ENCODE measurements at places on chromosomes 12 and 14.

DNA sequence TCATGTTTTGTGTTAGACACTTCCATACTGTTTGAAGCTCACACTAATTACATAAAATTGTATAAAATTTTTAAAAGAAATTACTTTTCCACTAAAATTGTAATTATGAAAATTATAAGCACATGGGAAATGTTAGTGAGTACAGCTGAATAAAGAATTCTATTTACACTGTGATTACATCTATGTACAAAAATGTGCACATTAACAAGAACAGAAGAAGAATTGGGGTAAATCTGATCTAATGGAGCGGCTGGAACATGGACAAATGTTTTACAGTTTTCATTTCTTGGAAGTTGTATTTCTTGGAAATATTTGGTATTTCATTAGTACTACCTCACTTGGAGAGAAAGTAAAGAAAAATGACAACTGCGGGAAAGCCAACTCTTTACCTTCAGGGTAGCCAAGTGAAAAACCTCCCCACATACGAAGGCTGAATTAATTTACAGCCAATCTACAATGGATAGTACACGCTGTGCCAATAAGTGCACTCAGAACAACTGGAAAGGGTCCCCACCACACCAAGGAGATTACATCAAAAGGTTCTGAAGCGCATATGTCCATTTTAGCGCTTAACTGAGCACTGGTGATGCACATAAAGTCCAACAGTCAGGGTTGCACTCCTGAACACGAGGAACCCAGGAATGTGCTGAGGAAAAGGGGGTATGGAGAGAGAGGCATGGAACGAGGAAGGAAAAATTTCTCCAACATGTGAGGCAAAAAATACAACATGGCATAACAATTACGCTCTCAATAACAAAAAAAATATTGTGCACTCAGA lies 17.5 kb downstream of the MED13L start:
- DNase-seq, result no peak

GRCh38 chr14:32383364-32384009 lies 54.4 kb downstream of the AKAP6 start:
- no peak for DNase-seq

DNA sequence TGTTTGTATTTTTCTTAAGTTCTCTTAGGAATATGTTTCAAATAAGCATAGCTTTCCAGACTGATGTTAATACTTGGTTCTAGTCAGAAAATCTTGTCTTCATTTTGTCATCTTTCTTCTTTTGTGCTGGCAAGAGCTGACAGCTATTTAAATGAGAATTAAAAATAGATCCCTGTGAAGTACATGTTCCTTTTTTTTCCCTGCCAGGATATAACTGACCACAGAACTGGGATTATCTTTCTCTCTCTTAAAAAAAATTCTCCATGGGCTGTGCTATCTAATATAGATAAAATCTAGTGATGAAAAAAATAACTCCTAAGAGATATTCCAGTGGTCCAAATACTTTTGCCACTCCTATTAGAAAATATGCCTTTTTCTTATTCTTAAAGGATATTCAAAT lies 163.4 kb downstream of the AKAP6 start:
- DNase-seq, result no peak

DNA sequence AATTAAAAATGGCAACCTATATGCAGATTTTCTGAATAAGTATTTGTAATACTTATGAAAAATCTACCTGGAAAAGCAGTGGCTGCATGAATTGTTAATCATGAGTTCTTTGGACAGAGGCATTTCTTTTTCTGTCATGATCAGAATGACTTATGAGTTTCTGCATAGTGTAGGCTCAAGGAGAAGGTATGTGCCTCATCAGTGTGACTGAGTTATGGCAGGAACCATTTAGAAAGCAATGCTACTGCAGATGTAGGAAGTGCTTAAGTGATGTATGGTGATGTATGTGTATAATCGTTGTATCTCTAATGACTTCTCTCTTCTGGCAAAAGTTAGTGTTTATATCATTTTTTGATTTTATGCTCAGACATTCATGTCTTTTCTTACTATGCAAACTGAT lies 816.4 kb upstream of the FBXO33 start:
- no peak for DNase-seq

- no peak for DNase-seq
Measured at GRCh38 chr14:94458558-94459205, 6.1 kb upstream of the SERPINA11 start.

DNA sequence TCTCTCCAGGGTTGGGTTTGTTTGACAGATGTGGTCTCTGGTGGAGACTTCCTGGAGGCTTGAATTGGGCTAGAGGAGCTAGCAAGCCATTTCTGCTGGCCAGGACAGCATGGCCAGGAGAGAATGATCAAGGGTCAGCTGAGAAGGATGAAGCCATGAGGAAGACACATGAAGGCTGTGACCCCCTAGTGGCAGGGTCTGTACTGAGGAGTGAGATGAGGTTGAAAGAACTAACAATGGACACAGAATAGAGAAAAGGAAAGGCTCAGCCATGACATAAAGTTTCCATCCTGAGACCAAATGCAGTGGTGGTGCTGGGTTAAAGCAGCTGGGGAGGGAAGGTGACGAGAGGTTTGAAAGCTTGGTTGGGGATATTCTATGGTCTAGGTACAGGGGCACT lies 89.9 kb downstream of the NT5DC3 start:
- no peak for DNase-seq

- no peak for DNase-seq
Measured at GRCh38 chr14:92850492-92850891, 56.4 kb downstream of the GOLGA5 start.

- DNase-seq, result peak; percentile 80
Measured at GRCh38 chr12:3604286-3604685, 113.3 kb downstream of the PRMT8 start.

DNA sequence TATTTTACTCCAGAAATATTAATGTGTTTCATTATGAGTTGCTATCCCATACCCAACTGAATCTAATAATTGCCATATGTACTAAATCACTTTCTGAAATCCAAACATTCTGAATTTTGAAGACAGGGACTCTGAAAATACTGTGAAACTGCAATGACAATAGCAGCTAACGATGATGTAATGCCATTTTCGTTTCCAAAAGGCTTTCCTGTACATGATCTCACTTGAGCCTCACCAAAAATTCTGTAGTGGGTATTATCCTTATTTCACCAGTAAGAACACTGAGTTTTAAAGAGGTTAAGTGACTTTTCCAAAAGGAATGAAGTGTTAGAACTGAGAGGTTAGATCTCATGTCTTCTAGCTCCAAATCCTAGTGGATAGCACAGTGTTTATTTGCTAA lies 133.3 kb downstream of the FLRT2 start:
- no peak for DNase-seq

DNA sequence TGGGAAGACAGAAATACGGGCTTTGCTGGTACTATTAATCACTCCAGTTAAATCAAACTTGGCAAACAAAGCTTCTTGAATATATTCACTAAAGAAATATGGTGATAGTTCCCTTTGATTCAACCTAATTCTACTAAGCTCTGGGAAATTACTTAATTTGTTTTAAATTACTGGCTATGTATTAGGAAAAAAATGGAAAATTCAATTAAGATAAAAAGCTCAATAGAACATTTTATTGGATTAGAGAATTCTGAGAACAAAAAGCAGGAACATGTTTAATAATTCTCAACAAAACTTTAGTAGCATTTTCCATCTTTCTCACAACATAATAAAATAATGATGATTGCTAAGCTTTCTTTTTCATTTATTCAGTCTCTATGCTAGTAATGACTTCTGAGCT lies 30.2 kb downstream of the BDKRB1 start:
- DNase-seq, result no peak

DNA sequence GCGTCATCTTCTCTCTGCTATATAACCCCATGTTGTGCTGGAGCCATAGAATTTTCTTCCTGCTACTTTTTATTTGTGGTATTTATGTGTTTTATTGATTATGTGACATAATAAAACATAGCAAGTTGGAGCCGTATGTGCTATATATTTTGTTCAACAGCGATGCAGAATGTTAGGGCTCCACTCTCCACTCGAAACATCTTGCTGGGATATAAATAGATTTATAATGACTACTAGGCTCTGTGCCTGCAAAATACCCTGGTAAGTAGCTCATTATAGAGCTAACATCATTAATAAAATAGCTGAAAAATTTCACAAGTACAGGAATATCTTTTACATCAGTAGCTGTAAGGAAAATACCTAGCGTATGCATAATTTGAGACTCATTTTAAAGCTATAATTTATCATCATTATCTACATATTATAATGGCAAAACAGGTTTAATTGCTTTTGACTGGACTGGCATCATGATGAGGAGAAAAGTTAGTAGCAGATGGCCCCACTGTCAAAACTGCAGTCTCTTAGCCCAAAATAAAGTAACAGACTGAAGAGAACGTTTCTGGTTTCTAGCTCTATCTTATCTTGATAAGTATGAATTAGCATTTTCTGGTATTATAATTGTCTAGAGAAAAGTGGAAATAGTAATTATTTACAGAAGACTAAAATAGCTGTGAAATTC lies 263.0 kb downstream of the NEDD1 start:
- peak; percentile 64 for DNase-seq

DNA sequence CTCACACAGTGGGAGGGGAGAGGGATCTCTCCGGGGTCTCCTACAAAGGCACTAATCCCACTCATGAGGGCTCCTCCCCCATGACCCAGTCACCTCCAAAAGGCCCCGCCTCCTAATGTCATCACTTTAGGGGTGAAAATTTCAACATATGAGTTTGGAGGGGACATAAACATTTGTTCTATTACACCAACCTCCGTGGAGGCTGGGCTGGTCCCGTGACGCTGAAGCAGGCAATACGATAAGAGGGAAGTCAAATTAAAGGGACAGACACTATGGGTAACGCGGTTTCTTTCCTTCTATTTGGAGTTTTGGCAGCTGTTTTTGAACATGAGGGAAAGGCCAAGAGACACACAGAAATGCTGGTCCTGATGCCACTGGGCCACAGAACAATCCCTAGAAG lies 175.7 kb upstream of the VASH1 start:
- no peak for DNase-seq

DNA sequence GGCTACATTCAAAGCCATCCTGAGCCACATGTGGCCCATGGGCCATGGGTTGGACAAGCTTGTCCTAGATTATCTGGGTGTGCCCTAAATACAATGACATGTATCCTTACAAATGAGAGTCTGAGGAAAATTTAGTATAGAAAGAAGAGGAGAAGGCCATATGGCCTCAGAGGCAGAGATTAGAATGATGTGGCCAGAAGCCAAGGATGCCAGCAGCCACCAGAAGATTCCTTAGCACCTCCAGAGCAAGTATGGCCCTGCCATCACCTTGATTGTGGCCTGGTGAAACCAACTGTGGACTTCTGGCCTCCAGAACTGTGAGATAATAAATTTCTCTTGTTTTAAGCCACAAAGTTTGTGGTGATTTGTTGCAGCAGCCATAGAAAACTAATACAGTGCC lies 436.9 kb downstream of the RGS6 start:
- DNase-seq, result no peak

DNA sequence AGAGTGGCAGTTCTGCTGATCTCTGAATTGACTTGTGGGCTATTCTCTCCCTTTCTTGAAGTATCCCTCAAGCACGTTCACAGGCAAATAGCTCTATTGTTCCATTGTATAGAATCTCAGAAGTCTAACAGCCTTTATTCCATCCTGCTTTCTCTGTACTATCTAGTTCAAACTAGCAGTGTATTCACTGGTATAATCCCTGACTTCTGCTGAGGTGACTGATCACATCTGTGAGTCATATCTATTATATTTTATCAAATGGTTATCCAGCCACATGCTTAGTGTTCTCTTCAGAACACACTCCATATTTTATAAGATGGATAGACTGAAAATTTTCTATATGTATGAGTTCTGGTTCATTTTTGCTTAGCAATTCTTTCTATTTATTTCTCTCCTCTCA lies 866.1 kb downstream of the C12orf50 start:
- no peak for DNase-seq

- DNase-seq, result no peak
Measured at GRCh38 chr14:106417224-106418049, 891.1 kb downstream of the TMEM121 start.

GRCh38 chr14:104510216-104510615 lies 69.3 kb upstream of the C14orf180 start:
- no peak for DNase-seq

GRCh38 chr12:91896286-91897024 lies 249.2 kb downstream of the BTG1 start:
- DNase-seq, result no peak

- no peak for DNase-seq
Measured at GRCh38 chr12:53476769-53477209, 22.5 kb downstream of the MAP3K12 start.

- no peak for DNase-seq
Measured at GRCh38 chr12:108295641-108296040, 43.5 kb downstream of the CMKLR1 start.

DNA sequence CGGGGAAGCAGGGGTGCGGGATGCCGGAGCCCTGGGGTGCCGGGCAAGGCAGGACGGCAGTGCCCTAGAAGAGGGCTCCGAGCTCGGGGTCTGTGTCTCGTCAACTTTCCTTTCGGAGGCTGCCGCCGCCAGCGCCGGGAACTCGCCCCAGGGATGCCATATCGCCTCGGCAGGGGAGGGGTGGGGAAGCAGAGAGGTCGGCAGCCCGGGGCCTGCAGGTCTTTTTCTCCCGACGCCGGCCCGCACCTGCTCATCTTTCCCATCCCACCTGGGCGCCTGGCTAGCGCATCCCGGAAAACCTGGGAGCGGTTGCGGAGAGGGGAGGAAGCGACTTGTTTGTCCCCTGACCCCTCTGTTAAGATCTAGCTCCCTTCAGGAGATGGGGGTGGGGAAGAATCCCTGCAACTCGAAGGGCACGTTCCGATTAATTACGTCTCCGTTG lies 547 bp downstream of the CNTN1 start:
- DNase-seq, result no peak

DNA sequence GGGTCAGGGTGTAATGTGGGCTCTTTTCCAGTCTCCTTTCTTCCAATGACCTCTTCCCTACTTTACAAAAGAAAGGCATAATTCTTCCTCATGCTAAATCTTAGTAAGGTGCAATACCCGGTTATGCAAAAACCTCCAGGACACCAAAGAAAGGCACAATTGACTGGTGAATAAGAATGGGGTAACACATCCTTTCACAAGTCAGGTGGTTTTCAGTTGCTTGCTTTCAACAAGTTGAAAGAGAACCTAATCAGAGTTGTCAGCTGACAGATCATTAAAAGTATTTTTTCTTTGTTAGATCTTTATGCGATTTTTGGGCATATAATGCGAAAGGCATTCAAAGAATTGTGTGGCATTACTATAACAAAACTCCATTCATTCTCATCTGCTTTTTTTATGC lies 1.3 kb upstream of the AEBP2 start:
- no peak for DNase-seq

GRCh38 chr12:126936181-126936851 lies 1330.7 kb upstream of the TMEM132C start:
- DNase-seq, result no peak

GRCh38 chr12:116408489-116409250 lies 131.2 kb upstream of the MED13L start:
- DNase-seq, result no peak

GRCh38 chr12:8603856-8604255 lies 8.8 kb downstream of the AICDA start:
- DNase-seq, result no peak

GRCh38 chr12:53980104-53980801 lies 4.7 kb upstream of the HOXC10 start:
- DNase-seq, result no peak

GRCh38 chr12:121793440-121793837 lies at the start of gene RHOF:
TSS of gene RHOF (minus strand) at chr12:121793688. CDS start at chr12:121793633, 55 bp downstream.
- DNase-seq, result no peak

Data from NCI-H1092 treated with DMSO at 0.1 percent for 48 hours (cell line).